ENCODE measurements at places on chromosomes 4 and X.

DNA sequence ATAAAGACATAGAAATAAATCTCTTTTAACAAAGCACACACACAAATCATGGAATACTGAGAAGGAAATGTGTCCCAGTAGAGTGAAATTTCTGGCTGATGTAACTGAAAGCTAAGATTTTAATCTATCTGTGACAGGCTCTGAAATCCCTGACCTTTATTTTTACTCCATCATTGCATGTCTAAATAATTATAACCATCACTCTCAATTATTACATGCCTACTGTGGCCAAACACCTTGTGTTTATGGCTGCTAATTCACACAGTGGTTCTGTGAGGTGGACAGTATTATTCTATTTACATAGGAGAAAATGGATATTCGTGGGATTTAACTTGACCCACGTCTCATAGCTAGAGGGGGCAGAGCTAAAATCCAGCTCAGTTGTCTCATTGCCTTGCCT, 438.1 kb downstream of the TLL1 start:
- no peak for DNase-seq

DNA sequence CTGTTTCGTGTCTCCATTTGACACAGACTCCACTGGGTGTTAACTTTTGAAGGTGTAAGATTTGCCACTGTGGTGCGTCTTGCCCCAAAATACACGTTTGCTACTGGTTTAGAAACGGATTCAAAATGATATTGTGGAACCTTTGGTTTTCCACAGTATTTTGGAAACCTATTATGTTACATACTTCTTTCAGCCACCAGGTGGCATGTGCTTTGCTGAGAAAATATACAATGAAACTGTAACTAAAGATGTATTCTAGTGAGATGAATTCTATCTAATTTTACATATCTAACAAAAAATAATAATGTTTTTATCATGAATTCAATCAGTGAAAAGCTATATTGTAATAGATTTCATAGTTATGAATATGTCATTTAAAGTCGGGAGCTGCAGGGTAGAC, 28.4 kb upstream of the SLITRK4 start:
- DNase-seq = no peak

DNA sequence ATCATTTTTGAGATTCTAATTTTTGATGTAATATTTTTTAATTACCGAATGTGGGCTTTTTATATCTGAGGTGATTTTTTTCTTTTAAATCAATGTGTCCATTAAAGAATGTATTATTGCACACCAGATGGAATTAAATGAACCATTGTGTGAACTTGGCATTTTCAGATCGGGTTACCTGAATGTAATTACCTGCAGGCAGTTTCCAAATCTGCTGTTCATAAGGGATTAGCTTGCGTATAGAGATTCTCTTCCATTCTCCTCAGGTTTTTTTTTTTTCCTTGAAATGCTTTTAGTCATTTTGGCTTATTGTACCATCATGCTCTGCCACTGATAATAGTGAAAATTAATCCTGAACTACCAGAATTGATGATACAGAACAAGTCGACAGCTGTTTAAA, 511.5 kb upstream of the ATOH1 start:
- peak; percentile 4 for DNase-seq

DNA sequence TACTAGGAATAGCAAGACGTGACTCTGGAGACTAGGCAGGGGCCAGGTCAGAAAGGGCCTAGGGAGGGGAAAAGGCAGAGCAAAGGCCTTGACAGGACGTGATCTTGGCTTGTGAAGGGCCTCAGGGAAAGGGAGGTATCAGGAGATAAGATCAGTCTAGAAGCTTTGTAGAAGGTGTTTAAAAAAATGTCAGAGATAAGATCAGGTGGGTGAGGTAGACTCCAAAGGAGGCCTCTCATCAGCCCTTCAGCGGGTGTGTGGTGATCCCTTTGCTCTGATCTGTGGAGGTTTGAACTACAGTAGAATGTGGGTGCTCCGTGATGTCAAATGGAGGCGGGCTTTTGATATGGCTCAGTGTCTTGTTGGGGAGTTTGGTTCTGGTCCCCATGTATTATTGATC, 78.8 kb upstream of the PRPS1 start:
- DNase-seq = no peak

DNA sequence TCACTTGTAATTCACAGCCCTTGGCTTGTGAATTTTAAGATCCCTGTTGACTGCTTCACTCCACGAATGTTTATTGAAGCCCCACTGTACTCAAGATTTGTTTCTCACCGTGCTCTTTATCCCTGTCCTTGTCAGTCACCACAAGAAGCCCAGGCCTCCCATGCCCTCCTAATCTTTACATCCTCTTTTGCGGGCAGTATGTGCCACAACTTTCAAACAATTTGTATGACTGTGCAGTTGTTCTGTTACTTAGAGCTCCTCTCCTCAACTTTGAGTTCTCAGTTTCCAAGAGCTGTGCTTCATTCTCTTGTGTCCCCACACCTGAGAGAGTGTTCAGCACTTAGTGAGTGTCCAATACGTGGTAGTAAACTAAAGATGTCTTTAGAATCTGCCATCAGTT, 467.7 kb downstream of the NKX6-1 start:
- DNase-seq = no peak

DNA sequence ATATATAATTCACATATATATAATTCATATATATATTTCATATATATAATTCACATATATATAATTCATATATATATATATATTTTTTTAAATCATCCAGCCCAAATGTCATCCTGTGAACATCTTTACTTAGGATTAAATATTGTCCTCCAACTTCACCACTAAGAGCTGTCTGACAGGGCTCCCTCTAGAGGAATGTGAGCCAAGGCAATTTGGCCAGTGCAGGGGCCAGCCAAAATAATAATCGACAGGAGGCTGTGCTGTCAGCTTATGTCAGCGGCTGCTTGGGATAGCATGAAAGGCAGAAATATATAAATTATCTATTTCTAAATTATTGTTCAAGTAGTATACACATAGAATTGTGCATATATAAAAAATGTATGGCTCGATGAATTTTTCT, 29.5 kb downstream of the EGFL6 start:
- no peak for DNase-seq

DNA sequence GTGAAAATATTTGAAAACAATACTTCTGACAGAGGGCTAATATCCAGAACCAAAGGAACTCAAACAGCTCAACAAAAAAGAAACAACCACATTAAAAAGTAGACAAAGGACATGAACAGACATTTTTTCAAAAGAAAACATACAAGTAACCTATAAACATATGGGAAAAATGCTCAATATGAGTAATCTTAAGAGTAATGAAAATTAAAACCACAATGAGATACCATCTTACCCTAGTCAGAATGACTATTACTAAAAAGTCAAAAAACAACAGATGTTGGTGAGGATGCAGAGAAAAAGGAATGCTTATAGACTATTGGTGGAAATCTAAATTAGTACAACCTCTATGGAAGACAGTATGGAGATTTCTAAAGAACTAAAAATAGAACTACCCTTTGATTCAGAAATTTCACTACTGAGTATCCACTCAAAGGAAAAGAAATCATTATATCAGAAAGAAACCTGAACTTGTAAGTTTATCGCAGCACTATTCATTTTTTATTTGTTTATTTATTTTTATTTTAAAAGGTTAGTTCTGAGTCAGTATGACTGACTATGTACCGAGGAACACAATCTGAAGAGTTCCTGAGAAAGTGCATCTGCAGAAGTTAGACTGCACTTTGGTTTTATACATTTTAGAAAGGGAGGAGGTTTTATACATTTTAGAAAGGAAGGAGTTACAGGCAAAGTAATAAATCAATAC, 231.3 kb downstream of the INPP4B start:
- no peak for DNase-seq

DNA sequence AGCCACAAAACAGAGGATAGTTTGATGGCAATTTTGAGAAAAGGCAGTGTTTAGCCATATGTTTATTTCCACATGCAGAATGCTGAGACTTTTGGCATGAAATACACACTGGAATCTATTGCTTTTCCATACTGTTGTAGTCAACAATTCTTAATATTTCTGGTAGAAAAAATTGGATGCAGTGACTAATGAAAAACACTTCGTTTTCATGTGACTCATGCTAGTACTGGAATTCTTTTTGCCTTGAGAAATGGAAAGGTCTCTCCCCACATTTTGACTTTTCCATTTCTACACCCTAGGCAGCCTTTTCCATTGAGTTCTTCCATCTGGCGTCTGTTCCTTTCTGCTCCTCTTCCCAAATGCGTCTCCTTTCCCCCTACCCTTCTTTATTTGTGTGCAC, 425.2 kb upstream of the FTHL17 start:
- no peak for DNase-seq

GRCh38 chrX:48802089-48802904, 430 bp downstream of the HDAC6 start:
- DNase-seq = peak; percentile 63

DNA sequence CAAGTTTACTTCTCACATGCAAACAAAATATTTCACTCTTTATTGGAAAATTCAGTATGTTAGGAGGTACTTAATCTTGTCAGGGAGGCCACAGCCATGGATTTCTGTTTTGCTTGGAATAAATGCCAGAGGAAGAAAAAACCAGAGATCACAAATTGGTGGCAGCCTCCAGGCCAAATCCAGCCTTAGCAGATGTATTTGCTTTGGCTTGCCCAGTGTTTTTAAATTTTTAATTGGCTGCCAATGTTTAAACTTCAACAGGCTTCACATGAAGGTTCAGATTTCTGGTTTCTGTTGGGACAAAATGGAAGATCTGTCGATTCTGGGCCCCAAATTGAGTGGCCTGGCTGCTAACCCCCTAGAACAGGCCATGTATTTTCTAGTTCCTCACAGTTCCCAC, 19.2 kb downstream of the YY2 start:
- DNase-seq = no peak

DNA sequence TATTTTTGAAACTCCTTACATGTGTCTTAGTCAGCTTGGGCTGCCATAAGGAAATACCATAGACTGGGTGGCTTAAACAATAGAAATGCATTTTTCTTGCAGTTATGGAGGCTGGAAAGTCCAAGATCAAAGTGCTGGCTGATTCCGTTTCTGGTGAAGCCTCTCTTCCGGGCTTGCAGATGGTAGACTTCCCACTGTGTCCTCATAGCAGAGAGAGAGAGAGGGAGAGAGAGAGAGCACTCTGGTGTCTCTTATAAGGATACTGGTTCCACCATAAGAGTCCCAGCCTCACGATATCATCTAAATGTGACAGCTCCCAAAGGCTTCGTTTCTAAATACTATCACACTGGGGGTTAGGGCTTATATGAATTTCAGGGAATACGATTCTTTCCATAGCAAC, 39.7 kb downstream of the ENPEP start:
- no peak for DNase-seq

GRCh38 chr4:4388836-4389575, 2.1 kb downstream of the NSG1 start:
- no peak for DNase-seq

DNA sequence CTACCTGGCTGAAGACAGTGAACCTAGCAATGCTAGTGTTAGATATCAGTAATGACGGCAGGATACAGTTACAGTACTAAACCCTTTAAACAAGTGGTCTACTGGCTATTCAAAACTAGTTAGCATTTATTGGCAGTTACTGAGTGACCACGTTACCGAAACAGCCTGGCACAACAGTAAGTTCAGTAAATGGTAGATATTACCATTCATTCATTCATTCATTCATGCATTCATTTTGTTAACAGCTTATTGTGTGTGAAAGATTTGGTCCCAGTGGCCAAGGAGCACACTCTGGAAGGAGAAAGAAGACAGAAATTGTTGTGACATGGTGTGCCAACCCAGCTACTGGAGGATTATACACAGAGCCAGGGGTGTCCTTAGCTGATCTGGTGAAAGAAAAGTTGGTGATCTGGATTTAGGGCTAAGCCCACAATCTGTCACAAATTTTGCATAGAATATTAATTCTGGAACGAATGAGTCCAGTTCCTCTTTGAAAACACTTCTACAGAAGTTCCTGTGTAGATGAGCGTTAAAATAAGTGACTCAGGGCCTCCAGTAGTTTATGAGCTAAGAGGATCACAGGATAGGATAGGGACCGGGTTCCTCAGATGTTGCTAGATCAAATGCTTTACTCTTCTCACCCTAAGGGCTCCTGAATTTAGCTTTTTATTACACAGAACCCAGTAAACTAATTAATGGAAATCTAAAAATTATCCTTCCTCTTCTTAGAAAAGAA, 179.1 kb downstream of the CBR4 start:
- DNase-seq = no peak

DNA sequence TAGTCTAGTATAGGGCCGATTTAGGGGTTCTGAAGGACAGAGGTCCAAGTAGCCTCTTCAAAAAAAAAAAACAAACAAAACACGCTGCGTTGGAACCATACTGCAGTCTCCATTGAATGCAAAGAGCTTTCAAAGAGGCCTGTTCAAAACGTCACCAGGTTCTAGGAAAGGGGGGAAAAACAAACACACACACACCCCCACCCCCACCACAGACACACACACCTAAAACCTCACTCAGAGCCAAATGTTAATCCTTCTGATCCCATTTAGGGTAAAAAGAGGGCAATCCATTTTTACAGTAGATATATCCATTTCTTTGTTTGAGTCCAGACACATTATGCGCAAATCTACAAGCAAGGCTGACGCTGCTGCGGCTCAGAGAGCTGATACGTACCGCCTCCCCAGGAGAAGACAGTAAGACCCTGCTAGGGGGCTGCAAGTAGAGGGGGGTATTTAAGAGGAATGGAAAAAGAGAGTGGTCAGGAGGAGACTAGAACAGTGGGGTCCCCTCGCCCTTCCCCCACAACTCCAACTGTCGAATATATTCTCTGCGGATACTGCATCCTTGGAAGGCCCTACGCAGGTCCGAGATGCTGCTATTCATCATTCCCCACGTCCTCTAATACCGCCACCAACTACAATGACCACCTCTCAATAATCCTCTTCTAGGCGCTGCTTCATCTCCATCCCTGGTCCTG, 1.3 kb downstream of the NKRF start:
- DNase-seq = no peak

- no peak for DNase-seq
Observed at GRCh38 chrX:136179133-136179532, 31.8 kb downstream of the FHL1 start.

DNA sequence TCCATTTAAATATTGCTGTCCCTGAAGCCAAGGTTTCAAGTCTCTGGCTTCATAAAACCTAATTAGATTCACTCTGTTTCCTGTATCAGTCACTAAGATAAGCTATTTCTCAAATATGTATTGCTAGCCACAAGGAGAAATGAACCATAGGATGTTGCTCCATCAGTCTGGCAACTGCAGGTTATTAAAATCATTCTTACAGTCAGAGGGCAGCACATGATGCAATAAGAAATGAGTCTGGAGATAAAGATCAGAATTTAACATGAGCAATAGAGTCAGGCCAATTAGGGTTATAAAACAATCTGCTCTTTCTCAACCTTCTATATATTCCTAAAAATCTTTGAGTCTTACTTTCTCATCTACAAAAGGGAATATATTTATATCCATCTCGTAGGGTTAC, 7.2 kb downstream of the PRKG2 start:
- no peak for DNase-seq

DNA sequence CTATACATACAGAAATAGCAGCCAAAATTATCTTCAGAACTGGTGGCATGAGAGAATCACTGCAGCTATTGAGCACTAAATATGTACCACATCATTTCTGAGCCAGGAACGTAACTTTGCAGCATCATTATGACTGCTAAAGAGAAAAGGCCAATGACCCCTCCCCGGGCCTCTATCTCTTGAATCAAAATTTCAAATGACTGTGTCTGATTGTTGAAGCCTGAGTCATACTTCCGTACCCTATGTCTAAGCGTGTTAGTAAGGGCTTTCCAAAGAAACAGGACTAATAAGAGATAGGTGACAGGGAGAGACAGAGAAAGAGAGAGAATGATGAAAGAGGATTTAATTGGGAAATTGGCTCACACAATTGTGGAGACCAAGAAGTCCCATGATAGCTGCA, 445.5 kb upstream of the SPANXN1 start:
- DNase-seq = no peak

- peak; percentile 26 for DNase-seq
Observed at GRCh38 chrX:73766431-73766795, 203.4 kb downstream of the CHIC1 start.
